ENCODE measurements at places on chromosomes 4 and X.

- no peaks in the 10 kb centered on the region for H3K36me3 ChIP-seq
- no peak overlapping the region for H3K27ac ChIP-seq
- no peaks in the 10 kb centered on the region for H3K4me1 ChIP-seq
- no peak overlapping the region for H3K4me3 ChIP-seq
- no peaks in the 10 kb centered on the region for H3K27me3 ChIP-seq
Measured at GRCh38 chrX:109684136-109684535, 48.9 kb downstream of the ACSL4 start.

DNA sequence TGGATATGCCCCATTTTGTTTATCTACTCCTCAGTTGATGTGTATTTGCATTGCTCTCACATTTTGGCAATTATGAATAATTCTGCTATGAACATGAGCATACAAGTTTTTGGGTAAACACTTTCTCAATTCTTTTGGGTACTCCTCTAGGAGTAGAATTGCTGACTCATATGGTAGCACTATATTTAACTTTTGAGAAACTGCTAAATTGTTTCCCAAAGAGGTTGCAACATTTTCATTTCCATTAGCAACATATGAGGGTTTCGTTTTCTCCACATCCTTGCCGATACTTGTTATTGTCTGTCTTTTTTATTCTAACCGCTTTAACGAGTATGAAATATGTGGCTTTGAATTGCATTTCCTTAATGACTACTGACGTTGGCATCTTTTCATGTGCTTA is 185.4 kb downstream of the TSPAN5 start:
- no peaks in the 10 kb centered on the region for H3K36me3 ChIP-seq
- no peak overlapping the region for H3K4me3 ChIP-seq
- no peak for DNase-seq
- H3K27me3 ChIP-seq: no peaks in the 10 kb centered on the region

DNA sequence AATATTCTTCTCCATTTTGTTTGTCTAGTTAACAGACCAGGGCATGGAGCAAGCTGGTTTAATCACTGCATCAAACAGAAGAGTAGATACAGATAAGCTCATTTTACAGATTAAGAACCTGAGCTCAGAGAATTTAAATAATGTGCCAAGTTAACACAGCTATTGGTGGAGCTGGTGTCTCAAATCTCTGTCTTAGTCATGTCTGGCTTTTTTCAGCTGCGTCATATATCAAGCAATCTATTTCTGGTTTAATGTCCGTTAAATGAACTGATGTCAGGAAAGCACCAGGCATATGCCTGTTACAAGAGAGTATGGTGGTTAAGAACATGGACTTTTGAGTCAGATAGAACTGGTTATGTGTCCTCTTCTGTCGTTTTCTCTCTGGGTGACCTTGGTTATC is 79.8 kb upstream of the ADGRA3 start:
- H3K4me3 ChIP-seq: no peak overlapping the region
- no peaks in the 10 kb centered on the region for H3K36me3 ChIP-seq
- no peaks in the 10 kb centered on the region for H3K27me3 ChIP-seq
- DNase-seq: no peak
- H3K4me1 ChIP-seq: peaks cover 3% of the 10 kb centered on the region
- peak overlapping the region; percentile 29 for H3K27ac ChIP-seq

DNA sequence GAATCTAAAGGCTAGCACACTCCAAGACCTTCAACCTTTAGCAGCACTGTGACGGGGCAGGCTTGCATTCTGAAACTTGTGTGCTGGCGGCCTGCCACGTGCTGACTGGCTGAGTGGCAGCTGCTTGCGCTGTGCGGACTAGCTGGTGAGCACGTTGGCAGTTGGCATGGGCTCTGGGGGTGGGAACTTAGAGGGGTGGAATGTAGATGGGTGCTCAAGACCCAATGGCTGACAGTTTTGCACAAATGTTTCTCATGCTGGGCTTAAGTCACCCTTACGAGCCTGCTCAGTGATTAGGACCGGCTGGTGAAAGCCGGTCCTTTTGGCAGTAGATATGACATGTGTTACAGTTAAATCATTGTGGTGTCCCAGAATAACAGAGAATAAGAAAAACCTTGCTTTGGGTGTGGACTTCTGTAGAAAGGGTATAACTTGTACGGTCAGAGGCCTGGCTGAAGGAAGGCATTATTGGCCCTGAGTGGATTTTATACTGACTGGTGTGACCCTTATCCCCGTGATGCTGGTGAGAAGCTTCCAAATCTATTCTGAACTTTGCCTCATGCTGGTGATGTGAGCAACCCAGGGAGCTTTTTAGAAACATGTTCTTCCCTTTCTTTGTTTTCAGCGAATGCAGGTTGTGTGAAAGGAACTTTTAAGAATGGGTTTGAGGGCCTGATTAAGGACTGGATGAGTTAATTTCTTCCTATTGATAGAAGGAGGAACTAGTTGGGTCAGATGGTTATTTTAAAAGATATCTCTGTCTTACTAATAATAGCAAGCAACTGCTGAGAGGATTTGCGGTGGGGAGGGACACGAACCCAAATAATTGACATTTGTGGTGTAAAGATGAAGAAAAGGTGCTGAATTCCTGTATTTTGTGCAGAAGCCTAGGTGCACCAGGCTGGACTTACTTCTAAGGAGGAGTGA is 107.4 kb upstream of the SLC4A4 start:
- H3K4me1 ChIP-seq: peaks cover 32% of the 10 kb centered on the region
- DNase-seq: peak; percentile 50

- H3K27me3 ChIP-seq: peaks cover 30% of the 10 kb centered on the region
- no peak for DNase-seq
- no peaks in the 10 kb centered on the region for H3K4me1 ChIP-seq
- no peak overlapping the region for H3K27ac ChIP-seq
- no peak overlapping the region for H3K4me3 ChIP-seq
Measured at GRCh38 chr4:1490011-1490653, 83.9 kb upstream of the NKX1-1 start.

DNA sequence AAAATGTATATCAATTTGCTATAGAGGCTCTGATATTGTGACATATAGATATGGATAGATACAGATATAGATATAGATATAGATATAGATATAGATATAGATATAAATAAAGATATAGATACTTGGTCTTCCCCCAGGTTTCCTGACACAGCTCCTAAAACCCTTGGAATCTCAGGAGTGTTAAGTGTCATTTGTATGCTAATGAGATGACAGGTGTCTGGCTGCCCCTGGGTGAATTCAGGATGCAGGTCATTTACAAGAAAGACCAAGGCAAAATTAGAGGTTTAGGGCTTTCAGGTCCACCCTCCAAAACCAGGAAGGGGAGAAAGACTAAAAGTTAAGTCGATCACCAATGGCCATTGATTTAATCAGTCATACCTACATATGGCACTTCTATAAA is 1034.8 kb downstream of the PDHA2 start:
- H3K4me3 ChIP-seq: no peak overlapping the region
- no peaks in the 10 kb centered on the region for H3K27me3 ChIP-seq
- no peaks in the 10 kb centered on the region for H3K4me1 ChIP-seq
- no peaks in the 10 kb centered on the region for H3K36me3 ChIP-seq

DNA sequence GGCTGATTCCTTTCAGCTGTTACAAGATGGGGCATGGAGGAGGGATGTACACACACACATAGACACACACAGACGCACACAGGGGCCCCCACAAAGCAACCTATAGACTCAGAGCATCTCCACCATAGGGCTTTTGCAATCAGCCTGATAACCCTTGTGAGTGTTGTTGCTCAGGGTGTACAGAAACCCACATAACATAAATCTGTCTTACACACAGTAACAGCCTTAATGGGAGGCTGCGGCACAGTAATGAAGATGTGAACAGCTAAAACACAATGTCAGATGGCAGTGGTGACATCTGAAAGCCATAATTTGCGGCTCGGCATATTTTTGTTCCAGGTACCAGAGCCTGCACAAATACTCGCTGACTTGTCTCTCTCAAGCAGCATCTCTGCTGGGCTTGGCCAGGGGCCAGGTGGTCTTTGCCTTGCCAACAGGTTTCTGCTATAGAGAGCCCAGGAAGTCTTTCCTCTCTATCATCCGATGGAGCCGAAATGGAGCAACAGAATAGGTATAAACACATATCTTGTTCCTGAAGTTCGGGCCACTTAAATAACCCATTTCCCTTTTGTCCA is 357.2 kb upstream of the GATB start:
- peaks cover 43% of the 10 kb centered on the region for H3K4me1 ChIP-seq
- no peak for DNase-seq
- H3K36me3 ChIP-seq: no peaks in the 10 kb centered on the region

DNA sequence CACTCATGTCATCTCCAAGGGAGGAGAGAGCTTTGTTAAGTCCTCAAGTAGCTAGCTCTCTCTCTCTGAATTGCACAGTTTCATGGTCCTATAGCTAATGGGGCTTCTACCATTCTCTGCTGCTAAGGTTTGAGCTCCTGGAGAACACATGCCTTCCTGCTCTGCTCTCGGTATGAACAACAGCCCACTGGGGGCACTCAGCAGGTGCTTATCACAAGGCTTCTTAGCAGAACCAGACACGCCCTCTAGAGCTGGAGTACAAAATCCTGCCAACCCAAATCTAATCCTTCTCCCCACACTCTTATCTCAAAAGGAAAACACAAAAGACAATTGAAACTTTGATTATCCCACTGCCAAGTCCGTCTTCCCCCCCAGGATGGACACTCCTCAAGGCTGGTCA is 176.5 kb downstream of the HS3ST1 start:
- H3K36me3 ChIP-seq: no peaks in the 10 kb centered on the region
- DNase-seq: no peak
- H3K27me3 ChIP-seq: no peaks in the 10 kb centered on the region
- no peaks in the 10 kb centered on the region for H3K4me1 ChIP-seq

DNA sequence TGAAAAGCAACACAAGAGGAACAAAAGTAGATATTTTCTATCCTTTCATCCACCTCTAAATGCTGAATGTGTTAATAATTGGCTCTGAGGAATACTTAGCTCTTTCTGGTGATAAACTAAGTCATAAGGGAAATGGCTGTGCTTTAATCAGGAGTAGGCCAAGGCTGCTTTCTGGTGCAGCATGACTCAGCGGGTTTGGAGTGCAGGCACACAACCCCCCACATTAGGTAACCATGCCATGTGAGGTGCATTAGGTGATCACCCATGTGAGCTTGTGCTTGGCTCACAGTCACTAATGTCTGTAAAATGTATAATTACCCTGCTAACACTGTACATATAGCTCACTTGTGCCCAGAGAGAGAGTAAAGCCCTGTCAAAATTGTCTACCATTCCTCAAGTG is 57.2 kb downstream of the USP38 start:
- no peak for DNase-seq
- no peaks in the 10 kb centered on the region for H3K4me1 ChIP-seq
- no peaks in the 10 kb centered on the region for H3K36me3 ChIP-seq
- no peak overlapping the region for H3K27ac ChIP-seq

DNA sequence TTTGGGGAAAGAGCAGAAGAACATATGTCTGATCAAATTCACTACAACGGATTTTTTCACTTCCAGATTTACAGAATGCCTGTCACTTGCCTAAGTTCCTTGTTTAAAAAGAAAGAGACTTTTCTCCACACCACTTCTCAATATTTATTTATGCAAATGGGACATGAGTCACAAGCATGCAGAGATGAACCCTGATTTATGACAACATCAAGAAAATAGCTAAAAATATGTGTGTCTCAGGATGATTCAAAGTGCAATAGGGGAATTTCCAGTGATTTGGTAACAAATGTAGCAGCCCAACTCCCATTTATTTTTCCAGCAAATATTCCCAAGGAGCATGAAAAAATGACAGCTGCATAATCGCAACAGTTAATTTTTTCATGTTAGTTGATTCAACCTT is 180.4 kb upstream of the FAT1 start:
- DNase-seq: no peak
- no peak overlapping the region for H3K4me3 ChIP-seq

- no peaks in the 10 kb centered on the region for H3K27me3 ChIP-seq
- DNase-seq: no peak
- H3K4me1 ChIP-seq: no peaks in the 10 kb centered on the region
- H3K4me3 ChIP-seq: no peak overlapping the region
- peak overlapping the region; percentile 42 for H3K27ac ChIP-seq
Measured at GRCh38 chr4:82866706-82867385, 24.1 kb downstream of the SEC31A start.

DNA sequence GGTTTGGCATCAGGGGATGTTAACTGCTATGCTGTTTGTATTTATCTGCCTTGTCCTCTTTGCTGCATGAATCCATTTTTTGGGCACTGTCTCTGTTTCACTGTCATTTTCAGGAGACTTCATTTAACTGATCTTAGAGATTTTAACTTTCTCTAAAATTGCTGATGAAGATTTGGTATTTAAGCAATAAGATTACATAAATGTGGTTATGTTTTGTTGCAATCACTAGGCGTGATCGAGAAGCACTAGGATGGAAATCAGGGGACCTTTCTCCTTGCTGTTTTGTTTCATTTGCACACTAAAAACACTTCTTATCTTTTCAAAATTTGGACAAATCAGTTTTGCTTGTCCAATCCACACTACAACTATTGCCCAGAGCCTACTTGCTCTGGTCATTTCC is 15.4 kb downstream of the CXCL2 start:
- H3K27ac ChIP-seq: no peak overlapping the region
- H3K4me3 ChIP-seq: no peak overlapping the region
- H3K4me1 ChIP-seq: no peaks in the 10 kb centered on the region
- no peaks in the 10 kb centered on the region for H3K36me3 ChIP-seq
- no peak for DNase-seq

DNA sequence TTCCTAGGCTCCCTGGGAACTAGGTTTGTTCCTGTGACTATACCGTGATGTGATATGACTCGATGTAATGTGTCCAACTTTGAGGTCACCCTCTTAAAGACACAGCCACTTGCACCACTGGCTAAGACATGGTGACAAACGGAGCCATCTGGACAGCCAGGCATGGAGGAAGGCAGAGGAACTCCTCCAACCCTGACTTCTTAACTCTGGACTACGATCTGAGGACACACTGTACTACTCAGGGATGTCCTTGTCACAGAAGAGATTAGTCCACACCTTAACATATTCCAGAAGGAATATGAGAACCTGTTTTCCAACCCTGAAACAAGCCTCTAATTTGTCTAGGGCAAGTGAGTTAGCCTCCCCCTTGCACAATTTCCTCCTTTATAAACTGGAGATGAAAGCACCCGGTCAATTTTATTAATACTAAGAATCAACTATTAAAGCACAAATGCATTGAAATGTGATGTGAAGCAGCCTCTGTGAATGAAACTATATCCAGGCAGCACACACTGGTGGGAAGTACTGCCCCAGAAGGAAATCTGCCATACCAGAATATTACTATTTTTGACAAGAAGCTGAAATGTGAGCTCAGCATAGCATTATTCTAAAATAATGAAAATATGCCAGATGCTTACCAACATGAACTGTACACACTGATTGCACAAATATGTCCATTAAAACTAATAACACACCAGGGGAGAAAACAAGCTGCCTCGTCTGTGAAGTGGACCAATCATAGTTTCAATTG is 47.3 kb downstream of the TSPAN5 start:
- peak overlapping the region; percentile 79 for H3K27ac ChIP-seq
- no peaks in the 10 kb centered on the region for H3K27me3 ChIP-seq
- no peaks in the 10 kb centered on the region for H3K36me3 ChIP-seq
